ENCODE measurements at places on chromosomes 3 and 15.

DNA sequence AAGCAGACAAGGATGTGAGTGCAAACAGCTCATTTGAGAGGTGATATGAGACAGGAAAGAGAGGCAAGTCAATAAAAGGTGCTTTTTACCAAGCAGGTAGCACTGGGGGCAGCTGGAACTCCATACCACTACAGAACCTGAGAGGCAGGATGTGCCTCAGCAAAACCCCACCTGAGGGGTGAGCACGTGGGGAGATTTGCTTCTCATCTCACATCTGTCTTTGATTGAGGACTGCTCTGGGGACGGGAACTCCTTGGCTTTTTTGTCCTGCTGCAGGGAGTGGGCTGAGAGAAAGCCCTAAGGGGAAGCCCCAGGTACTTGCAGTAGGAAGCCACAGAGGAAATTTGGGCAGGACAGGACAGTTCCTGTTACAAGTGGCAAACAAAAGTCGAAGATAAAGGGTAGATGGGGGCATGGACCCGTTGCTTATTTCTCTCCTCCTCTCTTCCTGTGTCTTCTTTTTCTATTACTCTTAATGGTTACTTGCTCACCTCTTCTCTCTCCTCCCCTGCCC, 27.1 kb downstream of the CFAP161 start:
- DNase-seq: no peak

- DNase-seq: no peak
These were observed 169.7 kb downstream of the PLCL2 start for GRCh38 chr3:17054301-17054981.

DNA sequence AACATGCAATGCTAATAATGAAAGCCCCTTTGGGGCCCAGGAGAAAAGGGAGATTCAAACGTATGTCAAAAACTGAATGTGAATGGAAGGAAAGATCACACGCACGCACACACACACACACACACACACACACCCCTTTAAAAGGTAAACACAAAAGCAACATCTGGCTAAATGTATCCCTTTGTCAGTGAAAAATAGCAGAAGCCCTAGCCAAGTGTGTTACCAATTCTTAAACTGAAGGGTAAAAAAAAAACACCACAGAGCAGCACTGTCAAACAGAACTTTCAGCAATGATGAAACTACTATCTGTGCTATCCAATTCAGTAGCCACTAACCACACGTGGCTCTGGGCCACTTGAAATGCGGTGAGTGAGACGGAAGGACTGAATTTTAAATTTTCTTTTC, 4.9 kb downstream of the RFTN1 start:
- DNase-seq: no peak

DNA sequence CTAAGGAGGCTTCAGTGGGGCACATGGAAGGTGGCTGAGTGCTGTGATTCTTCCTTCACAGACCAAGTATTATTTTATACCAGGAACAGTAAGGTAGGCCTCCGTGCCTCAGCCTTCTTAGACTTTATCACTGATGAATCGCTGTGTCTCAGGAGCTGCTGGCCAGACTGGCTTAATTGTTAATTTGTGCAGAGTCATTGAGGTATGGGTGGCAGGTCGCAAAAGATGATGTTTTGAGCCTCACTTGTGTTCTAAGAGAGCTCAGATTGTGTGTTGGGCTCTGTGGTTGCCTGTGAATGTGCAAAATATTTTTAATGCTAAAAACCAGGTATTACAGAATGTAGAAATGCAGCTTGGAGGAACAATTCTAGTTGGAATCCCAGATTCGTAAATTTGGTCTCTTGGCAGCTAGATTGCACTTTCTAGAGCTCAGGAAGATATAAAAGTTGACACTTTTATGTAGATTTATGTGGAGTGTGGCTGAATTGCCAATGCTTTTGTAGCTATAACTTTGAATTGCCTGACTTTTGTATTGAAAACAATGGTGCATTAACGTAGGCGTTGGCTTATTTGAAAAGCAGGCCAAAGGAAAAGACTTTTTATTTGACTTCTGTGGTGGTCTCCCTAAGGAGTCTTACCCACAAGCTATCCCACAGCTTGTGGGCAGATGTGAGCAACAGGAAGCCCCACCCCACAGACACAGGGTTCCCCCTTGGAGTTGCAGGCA, 53.4 kb downstream of the LARS2 start:
- DNase-seq: no peak

GRCh38 chr3:64343689-64344430, 118.6 kb upstream of the PRICKLE2 start:
- no peak for DNase-seq

GRCh38 chr3:106048946-106049481, 180.2 kb upstream of the CBLB start:
- DNase-seq: no peak

- DNase-seq: no peak
These were observed 407.3 kb upstream of the CBLB start for GRCh38 chr3:106276151-106276550.

- no peak for DNase-seq
These were observed 28.8 kb upstream of the PLSCR2 start for GRCh38 chr3:146498002-146498736.

DNA sequence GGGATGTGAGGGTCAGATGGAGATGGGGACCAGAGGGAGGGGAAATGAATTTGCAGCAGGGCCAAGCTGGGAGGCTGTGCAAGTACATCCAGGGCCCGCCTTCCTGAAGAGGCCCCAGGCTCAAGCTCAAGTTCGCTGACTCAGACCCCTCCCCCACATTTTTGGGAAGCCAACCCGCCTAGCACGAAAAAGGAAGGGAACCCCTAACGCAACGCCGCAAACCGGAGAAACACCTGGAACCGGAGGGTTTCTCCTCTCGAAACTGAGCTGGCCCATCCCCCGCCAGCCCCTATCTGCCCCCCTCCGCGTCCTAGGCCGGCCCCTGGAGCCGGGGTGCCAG, 624 bp downstream of the AP3B2 start:
- no peak for DNase-seq

DNA sequence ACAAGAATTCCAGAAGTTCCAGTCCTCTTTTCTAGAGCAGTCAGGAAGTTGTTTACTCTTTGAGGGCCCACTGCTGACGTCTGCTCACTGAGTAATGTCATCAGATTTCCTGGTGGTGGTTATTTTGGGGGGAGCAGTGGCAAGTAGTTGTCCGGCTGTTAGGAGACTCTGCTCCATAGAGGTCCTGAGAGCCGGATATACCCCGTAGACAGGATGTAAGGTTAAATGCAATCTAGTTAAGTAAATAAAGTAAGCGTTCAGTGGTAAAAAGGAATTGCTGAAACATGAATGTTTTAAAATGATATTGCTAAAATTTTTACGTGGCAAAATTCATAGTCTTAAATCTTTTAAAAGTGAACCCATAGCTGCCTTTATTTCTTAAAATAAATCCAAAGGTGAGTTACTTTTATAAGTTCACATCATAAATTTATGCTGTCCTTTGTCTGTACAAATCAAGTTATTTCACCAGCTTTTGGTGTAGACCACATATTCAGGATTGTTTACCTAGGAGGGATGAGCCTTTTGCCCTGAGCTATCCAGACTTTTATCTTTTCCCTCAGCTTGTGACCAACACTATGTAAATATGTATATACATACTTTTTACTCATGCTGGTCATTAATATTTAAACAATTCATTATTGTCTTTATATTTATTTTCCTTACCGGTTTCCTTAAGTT, 65.8 kb downstream of the PDE8A start:
- DNase-seq: no peak

DNA sequence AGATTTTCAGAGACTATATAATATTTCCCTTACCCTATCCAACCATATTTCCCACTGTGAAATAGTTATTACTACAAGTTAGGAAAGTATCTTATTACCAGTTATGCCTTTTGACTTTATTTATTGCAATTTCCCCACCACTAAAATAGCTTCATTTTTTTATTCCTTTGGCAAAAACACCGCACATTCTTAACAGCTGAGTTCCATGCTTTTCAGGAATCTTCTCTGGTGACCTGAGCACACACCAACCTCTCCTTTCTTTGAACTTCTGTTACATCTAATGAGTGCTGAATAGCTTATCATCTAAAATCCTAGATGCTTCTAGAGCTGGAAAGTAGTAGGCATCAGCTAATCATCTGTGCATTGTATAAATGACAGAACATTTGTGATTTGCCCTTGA, 99.1 kb downstream of the UBE2E2 start:
- no peak for DNase-seq

DNA sequence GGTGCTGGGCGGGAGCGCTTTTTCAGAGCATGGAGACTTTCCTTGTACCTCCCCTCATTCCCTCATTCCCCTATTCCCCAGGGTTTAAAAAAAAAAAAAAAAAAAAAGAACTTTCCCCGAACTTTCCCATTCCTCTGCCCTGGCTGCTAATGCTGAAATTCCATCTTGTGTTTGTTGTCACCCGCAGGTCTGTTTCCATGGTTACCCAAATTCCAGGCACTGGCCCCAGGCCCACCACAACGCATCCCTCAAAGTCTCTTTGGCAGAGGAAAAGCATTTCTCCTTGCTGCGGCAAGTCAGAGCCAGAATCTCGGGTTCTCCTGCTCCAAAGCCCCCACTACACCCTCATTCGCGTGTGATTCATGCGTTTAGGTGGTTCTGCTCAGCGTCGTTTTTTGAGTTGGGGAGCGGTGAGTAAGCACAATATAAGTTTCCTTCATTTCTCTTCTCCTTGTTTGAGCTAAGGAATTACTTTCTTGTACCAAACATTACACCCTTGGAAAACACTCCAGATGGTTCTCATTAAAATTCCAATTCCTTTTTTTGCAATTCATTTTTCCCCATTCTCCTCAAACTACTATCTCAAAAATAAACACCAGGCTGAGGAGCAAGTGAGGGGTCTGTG, 21.6 kb downstream of the ANAPC13 start:
- no peak for DNase-seq

GRCh38 chr3:48990636-48991469, 812 bp downstream of the P4HTM start:
- DNase-seq: no peak

GRCh38 chr3:130950124-130950523, 56.2 kb downstream of the ATP2C1 start:
- DNase-seq: no peak

DNA sequence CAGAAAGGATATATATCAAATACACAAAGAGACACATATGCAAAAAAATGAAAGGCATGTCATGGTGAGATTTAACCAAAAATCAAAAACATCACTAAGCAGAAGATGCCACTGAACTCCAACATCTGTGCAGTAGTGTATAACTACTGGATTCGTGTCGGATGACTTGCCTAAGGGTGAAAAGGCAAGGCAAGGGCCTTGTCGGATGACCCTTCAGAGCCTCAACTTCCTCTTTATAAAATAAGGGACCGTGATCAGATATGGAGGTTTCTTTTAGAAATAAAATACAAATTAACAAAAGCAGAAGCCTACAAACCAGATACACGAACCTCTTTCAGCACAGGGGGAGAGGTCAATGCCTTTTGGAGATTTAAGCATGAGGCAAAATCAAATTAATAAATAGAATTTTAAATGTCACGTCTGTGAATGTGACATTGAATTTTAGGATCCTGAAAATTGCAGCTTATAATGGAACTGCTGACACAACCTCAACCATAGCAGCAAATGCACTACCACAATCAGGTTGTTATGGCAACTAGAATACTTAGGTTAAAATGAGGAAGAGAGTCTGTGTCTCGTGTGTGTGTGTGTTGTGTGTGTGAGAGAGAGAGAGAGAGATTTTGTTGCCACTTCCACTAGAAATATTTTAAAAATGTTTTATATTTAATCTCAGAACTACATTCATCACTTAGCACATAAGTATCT, 8.3 kb upstream of the CHRM5 start:
- DNase-seq: no peak

DNA sequence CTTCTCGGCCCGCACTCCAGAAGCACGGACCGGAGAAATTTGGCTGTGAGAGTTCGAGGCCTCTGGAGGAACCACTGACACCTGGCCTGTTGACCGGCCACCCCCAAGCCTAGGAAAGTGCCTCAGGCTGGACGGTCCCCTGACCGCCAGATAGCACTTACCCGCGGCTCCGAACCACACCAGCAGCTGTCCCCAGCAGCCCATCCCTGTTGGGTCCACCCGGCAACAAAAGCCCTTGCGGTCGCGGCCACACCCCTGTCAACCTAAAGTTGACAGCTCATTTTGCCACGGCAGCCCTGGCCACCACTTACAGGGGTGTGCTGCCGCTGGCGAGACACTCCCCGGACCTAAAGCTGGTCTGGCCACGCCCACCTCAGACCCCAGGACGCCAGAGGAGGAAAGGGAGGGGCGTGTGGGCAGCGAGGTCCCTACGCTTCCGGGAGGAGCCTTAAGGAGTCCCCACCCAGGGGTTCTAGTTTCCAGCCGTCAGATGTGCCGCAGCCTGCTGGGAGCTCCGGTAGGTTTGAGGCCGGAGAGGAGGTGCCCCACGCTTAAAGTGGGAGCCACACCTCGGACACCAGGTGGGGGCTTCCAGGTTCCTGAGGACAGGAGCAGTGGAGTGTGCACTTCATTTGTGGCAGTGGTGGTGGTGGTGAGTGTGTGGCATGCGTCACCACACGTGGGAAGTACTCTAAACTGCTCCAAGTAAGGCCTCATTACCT, at the start of gene LTK:
Gene LTK, minus strand, starts transcription at position 322 of the 722 bp plus-strand sequence. Its CDS starts 118 bp downstream, at position 204.
- DNase-seq: no peak

- DNase-seq: no peak
These were observed 215.3 kb upstream of the CGNL1 start for GRCh38 chr15:57160823-57161560.

DNA sequence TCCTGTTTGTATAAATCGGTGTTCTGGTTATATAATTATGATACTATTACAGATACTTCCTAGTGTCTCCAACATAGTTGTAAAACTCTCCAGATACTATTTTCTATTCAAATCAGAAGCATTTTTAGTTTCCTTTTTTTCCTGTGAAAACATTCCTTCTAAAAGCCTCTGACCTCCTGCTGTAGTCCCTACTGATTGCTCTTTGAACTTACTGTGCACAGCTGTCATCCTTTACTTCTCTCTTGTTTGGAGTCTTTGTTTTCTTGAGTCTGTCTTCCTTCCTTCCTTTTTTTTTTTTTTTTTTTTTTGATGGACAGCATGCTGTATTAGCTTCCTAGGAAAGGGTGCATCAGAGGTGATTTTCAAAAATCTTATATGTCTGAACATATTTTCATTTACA, 28.9 kb downstream of the NR2C2 start:
- DNase-seq: no peak

DNA sequence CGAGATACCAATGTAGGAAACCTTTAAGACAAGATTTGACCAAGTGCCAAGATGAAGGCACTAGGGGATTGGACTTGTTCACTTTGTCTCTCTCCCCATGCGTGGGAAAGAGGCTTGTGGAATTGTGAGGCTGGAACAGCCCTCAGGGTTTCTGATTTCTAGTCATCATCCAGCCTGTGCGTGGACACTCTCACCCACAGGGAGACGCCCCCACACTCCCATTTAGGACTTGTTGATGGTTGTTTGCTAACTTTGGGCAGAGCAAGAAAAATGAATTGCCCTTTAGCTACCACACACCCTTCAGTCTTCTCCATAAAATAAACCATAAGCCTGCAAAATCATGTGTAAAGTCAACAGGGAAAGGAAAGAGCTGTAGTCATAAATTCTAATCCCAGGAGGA, 18.4 kb downstream of the ACKR2 start:
- no peak for DNase-seq

GRCh38 chr3:186538779-186539178, 5.4 kb downstream of the CRYGS start:
- no peak for DNase-seq

GRCh38 chr3:71657831-71658530, 67.2 kb downstream of the EIF4E3 start:
- DNase-seq: no peak

- DNase-seq: no peak
These were observed 350.2 kb upstream of the POU1F1 start for GRCh38 chr3:87626546-87626945.

- DNase-seq: no peak
These were observed 88.6 kb upstream of the SPRED1 start for GRCh38 chr15:38164061-38164460.

Data from stimulated activated CD4-positive, alpha-beta T cell treated with anti-CD3 and anti-CD28 coated beads, Interleukin-1b, Interleukin-23, amount 100 ng/mL, for 1 hour (primary cell).